RWPE2 (cell line): ENCODE measurements at places on chromosomes 6 and 20.

DNA sequence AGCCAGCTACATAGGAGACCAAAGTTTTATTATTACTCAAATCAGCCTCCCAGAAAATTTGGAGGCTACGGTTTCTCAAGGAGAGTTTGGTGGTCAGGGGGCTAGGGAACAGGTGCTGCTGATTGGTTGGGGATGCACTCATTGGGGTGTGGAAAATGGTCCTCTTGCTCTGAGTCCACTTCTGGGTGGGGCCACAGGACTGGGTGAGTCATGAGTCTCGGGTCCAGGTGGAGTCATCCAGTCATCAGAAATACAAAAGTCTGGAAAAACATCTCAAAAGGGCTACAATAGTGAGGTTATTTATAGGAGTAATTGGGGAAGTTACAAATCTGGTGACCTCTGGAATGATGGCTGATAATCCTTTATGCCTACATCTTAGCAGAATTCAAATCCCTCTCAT lies 54.3 kb upstream of the SLC22A16 start:
- no peak for DNase-seq

DNA sequence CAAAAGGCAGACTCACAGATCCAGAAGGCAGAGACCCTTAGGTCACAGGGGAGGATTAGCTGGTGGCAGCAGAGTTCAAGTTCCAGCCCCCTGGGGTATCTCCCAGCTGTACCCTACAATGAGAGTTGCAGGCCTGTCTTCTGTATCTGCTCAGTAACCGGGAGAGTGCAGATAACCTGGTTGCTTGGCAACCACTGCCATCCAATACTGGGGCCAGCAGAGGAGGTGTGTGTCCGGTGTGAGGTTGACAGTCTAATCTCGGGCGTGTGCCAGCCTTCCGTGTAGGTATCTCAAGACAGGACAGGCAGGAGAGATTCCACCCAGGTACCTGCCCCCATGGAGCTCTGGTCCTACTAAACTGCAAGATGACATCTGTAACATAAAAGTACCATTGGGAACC lies 56.6 kb upstream of the TBC1D7 start:
- DNase-seq, result no peak

GRCh38 chr6:7129784-7130569 lies 22.2 kb downstream of the RREB1 start:
- peak; percentile 62 for DNase-seq

- peak; percentile 83 for DNase-seq
Measured at GRCh38 chr20:63409834-63410435, 48.8 kb upstream of the CHRNA4 start.

DNA sequence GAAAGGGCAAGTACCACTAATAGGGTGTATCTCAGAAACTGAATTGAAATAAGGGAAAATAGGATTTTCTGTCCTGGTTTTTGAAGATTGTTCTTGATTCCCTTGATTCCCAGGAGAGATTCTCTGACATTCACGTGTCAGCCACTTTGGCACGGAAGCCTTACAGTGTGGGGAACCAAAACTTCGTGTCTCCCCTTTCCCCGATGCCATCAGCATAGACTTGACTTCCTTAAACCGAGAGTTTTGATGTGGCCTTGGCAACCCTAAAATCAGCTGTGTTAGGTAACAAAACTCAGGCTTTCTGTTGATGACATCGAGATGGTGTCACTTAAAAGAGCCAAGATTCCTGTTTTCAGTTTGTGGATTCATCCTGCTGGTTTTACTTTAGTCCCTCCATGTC lies 7.5 kb downstream of the HMGN4 start:
- DNase-seq, result no peak

GRCh38 chr6:3226481-3227362 lies 731 bp downstream of the TUBB2B start:
- no peak for DNase-seq

- DNase-seq, result no peak
Measured at GRCh38 chr6:149335924-149336608, 18.6 kb downstream of the TAB2 start.

GRCh38 chr6:33620856-33621710 lies at the start of gene ITPR3:
Gene ITPR3 (plus strand): TSS chr6:33621322. CDS start chr6:33621603, 281 bp downstream.
- DNase-seq, result no peak

- DNase-seq, result no peak
Measured at GRCh38 chr6:7978736-7979135, 68.1 kb upstream of the TXNDC5 start.

GRCh38 chr20:58612121-58612691 lies 38.9 kb upstream of the STX16 start:
- DNase-seq, result no peak

DNA sequence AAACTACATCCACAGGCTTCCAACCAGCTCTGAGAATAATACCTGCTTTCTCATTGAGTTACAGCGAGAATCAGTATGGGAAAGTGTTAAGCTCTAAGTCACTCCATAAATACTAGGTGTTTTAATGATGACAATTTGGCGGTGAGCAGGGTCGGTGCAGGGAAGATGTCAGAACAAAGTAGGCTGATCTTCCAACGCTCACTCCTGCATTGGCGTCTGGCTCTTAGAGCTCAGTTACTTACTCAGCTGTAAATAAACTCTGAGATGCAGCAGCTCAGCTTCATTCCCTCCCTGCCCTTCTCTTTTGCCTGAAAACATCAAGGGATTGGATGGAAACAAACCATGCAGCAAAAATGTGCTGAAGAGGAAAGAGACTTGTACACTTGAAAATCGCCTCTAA lies 102.5 kb upstream of the SPACA1 start:
- no peak for DNase-seq

GRCh38 chr6:159727717-159728445 lies 575 bp downstream of the WTAP start:
- DNase-seq, result no peak

DNA sequence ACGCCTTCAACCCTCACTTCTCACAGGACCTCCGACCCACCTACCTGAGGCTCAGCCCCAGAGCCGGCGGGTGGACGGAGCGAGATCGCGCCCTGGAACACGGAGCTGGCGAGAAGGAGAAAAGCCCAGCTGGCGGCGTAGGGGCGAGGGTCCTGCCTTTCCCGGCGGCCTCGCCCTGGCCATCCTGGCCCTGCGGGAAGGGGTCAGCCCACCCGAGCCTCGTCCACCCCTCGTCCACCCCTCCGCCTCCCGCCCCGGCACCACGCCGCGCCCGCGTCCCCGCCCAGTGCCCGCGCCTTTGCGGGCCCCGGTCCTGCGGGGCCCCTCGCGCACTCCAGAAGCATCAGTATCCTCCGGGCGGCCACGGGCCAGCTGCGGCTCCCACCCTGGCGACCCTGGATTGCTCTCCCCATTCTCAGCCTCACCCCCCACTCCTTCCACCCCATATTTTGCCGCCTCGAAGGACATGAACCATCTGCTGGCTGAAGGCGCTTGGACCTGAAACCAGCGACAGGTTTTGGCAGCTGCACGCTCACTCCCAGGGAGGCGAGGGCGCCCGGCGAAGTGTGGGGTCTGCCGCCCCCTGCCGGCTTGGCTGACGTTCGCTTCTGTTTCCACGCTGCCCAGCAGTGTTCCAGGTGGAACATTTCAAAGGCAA lies 65.1 kb downstream of the PLG start:
- peak; percentile 66 for DNase-seq

GRCh38 chr20:18511571-18511970 lies 3.8 kb downstream of the SEC23B start:
- no peak for DNase-seq

GRCh38 chr20:10951904-10952303 lies 278.1 kb upstream of the JAG1 start:
- no peak for DNase-seq

- no peak for DNase-seq
Measured at GRCh38 chr6:133899556-133899955, 10.6 kb downstream of the TCF21 start.

GRCh38 chr20:59386809-59387208 lies 86.4 kb downstream of the EDN3 start:
- DNase-seq, result no peak

GRCh38 chr6:128414943-128415342 lies 105.5 kb downstream of the PTPRK start:
- DNase-seq, result no peak

GRCh38 chr6:142294679-142295078 lies 7.1 kb upstream of the ADGRG6 start:
- DNase-seq, result no peak

DNA sequence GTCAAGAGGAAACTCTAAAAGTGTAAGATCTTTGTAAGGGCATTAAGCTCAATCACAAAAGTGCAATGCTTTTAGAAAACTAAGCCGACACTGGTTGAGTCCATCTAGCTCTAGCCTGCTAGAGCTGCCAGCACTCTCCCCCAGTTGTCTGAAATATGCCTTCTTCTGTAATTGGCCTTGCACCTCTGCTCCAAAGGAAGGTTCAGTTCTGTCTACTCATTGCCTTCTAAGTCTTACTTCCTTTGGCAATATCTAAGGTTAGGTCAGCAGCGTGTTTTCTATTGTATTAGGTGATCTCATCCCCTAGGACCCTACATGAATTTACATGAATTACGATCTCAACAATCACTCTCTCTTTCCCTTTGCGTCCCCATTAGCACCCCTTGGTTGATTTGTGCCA lies 378.6 kb downstream of the CBLN4 start:
- DNase-seq, result no peak

GRCh38 chr6:132354517-132355167 lies 46.6 kb downstream of the MOXD1 start:
- DNase-seq, result no peak

DNA sequence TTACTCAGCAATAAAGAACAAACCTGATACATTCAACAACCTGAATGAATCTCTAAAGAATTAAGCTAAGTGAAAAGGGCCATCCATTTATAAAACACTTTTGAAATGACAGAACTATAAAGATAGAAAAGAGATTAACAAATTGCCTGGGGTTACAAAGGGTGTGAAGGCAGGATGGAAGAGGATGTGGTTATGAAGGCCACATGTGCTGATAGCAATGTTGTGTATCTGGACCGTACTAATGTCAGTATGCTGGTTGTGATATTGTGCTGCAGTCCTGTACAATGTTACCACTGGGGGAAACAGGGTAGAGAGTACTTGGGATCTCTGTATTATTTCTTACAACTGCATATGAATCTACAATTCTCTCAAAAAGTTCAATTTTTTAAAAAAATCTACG lies 36.4 kb downstream of the ELOVL5 start:
- DNase-seq, result no peak

DNA sequence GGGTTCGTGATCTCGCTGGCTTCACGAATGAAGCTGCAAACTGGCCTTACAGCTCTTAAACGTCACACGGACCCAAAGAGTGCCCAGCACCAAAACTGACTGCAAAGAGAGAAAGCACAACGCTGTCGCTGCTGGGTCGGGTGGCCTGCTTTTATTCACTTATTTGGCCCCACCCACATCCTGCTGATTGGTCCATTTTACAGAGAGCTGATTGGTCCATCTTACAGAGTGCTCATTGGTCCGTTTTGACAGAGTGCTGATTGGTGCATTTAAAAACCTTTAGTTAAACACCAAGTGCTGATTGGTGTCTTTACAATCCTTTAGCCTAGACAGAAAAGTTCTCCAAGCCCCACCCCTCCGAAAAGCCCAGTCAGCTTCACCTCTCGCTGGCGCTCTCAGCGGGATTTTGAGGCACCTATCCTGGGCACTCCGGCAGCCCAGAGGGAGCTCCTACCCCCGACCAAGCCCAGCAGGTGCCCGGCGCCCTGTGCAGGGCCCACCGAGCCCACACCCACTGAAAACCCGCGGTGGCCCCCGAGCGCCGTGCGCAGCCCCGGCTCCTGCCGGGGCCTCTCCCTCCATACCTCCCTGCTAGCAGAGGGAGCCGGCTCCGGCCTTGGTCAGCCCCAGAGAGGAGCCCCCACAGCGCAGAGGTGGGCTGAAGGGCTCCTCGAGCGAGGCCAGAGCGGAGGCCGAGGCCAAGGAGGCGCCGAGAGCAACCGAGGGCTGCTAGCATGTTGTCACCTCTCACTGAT lies 40.0 kb upstream of the SMAP1 start:
- DNase-seq, result no peak

DNA sequence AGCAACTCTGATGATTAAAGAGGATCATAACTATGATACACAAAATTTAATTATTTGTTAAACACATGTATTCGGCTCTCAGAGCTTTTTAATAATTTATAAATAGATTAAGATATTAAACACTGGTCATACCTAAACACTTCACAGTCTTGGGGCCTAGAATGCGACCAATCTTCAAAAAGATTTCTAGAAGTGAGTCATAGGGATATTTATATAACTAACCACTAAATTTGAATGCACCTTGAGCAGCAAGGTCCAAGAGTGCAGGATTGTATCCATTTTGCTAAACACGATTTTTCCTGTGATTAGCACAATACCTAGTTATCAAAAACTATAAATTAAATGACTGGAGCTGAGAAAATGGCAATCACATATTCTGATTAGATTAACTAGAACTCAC lies 709.3 kb downstream of the EPHA7 start:
- no peak for DNase-seq

GRCh38 chr20:12824328-12825225 lies 184.2 kb upstream of the SPTLC3 start:
- DNase-seq, result no peak

DNA sequence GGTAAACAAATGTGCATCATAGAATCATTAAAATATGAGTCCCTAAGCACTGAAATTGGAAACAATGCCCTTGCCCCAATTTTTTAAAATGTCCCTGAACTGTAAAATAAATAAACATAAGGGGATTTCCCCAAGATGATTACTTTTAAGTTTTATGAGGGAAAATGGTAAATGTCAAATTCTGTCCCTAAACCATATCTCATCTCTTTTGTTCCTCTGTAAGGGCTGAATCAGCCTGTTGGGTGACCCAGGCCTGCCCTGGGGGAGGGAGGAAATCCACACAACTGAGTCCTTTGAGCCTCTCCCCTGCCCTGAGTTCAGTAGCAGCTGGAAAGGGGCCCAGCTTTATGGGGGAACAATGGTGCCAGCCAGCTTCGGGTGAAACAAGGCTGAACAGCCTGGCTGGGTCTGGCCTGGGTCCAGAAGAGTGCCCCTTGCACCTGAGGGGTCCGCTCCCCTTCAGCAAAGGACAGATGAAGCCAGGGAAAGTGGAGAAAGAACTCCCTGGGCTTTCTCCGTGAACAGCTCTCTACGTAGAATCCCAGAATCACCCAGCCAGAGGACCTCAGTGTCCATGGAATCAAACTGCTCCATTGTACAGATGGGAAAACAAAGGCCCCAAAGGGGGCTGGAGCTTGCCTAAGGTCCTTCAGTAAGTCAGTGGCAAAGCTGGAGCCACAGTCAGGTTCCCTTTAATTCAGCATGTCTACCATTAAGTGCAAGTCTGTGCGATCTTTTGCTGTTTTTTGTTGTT lies 28.2 kb upstream of the ITCH start:
- peak; percentile 83 for DNase-seq

- DNase-seq, result no peak
Measured at GRCh38 chr6:114785235-114786127, 442.7 kb upstream of the HS3ST5 start.

DNA sequence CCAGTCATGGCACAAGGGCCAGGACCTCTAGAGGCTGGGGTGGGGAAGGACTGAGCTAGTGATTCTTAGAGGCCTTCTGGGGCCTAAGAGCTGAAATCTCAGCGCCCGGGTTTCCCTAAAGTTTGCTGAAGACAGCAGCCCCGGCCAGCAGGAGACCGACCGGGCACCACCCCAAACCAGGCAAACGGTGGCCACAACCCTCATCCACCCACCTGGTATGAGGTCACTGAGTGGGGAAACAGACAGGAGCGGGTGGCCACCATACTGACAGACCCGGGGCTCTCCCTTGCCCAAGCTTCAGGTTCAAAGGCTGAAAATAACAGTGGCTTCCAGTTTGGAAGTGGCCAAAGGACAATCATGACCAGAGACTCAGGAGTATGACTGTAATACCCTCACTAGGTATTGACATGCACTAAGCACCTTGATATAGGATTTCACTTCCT lies 35.0 kb upstream of the ID1 start:
- DNase-seq, result peak; percentile 80
